OCI-LY7 (cell line): ENCODE measurements at places on chromosomes 7 and 10. TPM values are rescaled to one million over a fixed set of nuclear protein-coding genes. Genes with fewer than 3 reads are reported as not detected.

The NUTM2E gene
- 0.17 TPM in 1 of 2 replicates, not detected in the other for total RNA-seq

The TWIST1 gene
- total RNA-seq, result not detected in 2 replicates

The GIMAP5 gene
- not detected in 2 replicates for total RNA-seq

The AGR2 gene
- not detected in 2 replicates for total RNA-seq

The BET1 gene
- 31.6 and 32.8 TPM in 2 replicates for total RNA-seq

DNA sequence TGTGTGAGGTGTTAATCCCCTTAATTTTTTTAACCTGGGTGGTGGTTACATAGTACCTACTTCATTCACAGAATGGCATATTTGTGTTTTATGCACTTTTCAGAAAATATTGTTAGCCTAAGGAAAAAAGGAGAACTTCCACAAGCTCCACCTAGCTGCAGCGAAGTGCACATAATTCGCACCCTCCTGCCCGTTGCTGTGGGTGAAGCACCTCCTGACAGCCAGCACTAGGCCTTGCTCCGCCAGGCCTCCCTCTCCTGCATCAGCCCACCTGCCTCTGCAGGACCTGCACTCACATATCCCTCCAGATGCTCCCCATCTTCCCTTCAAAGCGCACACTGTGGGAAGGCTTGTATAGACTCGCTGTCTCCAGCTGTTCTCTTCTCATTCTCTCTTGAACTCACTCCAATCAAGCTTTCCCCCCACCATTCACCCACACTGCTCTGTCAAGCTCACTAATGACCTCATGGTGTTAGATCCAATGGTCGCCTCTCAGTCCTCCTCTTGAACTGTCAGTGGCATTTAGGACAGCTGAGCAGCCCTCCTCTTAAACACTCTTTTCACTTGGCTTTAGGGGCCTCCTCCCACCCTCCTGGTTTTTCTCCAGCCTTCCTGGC, 20.7 kb upstream of the GRID1 start:
- DNase-seq, result no peak

DNA sequence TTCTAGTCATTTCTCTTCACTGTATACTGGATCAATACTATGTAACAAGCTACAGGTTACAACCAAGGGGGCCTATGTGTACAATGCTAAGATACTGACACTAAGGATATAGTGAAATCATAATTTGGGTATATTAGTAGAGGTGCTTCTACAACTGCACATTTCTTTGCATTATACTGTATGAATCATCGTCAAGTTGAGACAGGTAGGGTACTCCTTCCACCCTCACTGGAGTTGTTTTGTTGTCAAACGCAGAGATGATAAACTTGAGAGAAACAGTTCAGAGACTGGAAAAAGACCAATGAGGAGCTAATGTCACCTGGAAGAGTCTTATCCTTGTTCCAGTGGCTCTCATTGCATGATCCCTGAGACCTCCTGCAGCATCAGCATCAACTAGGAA, 208.2 kb upstream of the PRPS1L1 start:
- no peak for DNase-seq

DNA sequence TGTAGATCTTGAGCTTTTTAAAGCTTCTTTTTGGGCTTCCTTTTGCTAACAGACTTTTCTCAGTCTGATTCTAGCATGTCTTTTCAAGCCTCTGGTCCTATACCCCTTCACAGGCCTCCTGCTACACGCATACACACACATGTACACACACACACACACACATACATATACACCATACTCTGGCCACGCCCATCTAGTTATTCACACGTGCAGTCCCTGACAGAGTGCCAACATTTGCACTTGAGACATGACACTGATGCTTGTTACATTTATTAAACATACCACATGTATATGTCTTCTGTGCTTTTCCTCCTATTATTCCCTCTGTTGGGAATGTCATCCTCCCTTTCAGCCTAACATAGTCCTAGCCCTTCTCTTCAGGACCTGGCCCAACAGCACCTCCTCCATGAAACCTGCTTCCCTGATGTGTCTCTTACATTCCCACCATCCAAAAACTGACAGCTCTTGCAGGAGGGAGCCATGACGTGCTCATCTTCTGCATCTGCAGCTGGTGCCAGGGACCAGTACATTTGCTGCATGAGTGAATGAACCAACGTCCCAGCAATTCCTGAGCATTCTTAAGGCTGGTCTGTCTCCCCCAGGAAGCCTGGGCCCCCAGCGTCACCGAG, 222.1 kb downstream of the ARHGAP12 start:
- no peak for DNase-seq

DNA sequence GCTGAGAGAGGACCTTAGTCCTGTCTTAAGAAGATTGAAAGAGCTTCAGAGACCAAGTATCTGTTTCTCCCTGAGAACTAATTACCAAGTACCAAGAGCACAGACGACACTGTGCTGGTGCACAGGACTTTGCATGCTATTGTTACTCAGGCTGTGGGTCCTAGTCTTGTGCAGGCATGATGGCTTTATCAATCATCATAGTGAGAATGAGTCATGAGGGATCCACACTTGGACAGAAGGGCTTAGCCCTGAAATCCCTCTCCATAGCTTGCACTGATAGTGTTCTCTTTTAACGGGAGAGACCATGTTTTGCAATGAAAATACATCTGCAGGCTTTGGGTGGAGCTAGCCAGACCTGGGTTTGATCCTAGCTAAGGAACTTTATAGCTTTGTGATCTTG, 93.3 kb downstream of the SORCS3 start:
- DNase-seq, result no peak

DNA sequence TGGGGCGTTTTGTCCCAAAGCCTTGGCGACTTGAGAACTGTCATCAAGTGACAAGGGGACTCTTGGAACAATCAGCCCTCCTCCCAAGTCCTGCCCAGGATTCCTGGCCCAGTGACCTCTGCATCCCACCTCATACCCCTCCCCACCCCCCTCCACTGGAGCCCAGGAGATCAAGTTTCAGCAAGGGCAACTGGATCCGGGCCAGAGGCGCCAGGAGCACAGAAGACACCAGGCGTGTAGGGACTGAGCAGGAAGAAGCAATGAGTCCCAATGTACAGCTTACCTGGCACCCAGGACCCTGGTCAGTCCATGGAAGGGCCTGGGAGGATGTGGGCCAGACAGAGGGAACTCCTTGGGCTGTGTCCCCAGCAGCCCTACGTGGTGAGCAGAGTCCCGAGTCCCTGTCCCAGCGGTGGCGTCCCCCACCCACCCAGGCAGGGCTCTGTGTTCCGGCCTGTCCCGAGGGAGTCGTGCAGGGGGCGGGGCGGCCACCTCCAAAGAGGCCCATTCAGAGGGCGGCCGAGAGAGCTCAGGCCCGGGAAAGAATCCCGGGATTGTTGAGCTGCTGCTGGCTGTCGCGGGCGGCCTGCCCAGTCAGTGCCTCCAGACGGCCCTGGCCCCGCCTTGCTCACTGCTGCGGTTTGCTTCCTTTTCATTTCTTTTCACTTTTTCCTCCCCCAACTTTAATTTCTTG, 254.1 kb downstream of the TNS3 start:
- DNase-seq, result no peak

GRCh38 chr10:78071140-78071856, 37.6 kb downstream of the RPS24 start:
- no peak for DNase-seq

DNA sequence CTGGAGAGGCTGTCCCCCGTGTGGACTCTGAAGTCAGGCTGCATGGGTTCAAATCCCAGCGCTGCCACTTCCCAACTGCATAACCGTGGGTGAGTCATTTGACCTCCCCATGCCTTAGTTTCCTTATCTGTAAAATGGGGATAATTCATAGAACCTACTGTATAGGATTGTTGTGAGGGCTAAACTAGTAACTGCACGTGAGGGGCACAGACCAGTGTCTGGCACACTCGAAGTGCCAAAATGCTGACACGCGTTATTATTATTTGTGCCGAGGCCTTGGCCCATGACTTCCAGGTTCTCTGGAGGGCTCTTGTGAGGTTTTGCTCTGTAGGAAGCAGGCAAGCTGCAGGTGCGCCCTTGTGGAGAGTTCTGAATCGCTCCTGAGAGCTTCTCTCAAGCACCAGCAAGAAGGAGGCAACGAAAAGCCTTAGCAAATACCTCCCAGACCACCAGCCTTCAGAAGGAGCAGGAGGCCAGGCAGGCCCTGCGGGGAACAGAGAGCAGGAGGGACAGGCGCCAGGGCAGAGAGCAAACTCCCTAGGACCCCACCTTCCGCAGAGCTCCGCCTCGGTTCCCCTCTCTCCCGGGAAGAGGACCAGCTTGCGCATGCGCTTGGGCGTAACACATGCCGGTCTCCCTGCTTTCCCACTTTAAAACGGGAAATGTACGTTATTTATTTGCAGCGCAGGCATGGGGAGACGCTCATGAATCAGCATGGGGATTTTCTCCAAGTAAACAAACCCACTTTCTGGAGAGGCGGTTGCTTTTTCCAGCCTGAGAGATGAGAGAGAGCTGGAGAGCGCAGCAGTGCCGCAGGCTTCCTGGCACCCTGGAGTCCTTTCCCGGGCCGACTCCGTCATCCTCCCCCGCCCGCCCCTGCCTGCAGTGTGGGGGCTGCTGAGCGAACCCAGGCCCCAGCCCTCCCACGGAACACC, 39.6 kb downstream of the SORCS3 start:
- no peak for DNase-seq

DNA sequence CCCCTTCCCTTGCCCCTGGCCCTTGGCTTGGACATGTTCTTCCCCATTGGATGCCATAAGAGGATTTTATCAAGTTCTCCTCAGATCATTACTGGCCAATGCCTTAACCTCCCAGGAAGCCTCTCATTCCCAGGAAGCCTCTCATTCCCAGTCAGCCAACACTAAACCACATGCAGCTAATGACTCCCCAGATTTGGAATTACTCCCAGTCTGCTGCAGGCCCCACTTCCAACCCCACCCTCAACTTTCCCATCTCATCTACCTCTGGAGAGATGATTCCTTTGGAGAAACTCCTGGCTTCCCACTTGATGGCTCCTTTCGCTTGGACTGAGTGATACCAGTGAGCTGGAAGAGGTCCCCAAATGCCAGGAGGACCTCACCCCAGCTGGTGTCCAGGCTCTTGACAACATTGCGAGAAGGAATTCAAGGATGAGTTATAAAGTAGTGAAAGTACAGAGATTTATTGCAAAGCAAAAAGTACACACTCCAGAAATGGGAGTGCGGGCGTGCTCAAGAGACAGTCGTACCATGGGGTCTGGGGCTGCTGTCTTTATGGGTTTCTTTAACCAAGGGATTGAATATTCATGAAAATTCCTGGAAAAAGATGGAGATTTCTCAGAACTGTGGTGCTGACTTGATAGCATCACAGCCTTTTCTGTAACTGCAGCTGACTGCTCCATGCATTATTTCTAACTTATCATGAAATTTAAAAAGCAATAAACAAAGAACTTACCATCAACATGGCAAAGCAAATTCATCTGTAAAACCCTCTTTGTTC, 117.2 kb upstream of the ADCY1 start:
- DNase-seq, result no peak

- DNase-seq, result no peak
Observed at GRCh38 chr10:120387326-120387725, 69.7 kb upstream of the PLPP4 start.

GRCh38 chr7:139422126-139422525, 61.3 kb downstream of the KLRG2 start:
- no peak for DNase-seq
